ENCODE measurements at places on chromosomes 4 and X.

DNA sequence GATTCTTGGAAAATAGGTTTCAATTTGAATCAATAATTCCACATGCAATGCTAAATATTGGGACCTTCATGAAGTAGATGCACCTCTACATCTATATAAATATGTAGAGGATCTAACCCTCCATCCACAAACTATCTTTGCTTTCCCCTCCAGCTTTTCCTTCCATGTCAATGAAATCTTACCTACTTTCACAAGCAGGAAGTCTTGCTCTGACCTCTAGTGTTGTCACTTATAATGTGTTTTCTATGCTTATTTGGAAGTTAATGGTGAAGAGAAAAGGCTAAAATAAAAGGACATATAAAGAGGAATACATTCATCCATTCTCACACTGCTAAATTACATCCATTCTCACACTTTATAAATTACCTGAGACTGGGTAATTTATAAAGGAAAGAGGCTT, 472.7 kb upstream of the DIAPH2 start:
- DNase-seq, result no peak

GRCh38 chrX:55135171-55135570, 46.4 kb downstream of the PAGE2 start:
- peak; percentile 1 for DNase-seq

- DNase-seq, result no peak
Observed at GRCh38 chr4:1451106-1451751, 45.0 kb upstream of the NKX1-1 start.

DNA sequence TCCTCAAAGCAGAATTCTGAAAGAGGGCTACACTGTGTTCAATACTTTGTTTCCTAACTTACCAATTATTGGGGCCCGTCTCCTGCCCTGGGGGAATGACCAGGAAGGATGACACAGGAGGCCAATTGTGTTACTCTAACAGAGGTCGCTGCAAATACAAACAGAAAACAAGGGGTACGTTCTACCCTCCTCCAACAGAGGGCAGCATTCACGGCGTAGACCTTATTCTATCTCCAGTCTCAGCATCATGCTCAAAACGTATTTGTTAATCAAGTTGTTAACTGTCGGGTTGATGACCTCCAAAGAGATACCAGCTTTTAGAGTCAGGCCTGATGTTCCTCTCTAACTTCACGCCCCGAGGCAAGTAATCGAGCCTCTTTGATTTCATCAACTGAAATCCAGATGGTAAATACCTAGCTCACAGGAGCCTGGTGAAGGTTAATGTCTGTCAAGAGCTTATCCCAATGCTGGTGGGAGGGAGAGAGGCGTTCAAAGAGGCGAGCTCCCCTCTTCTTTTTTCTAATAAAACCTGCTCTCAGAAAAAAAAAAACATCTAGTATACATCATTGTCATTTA, 181.0 kb upstream of the KCNIP4 start:
- no peak for DNase-seq

GRCh38 chr4:189988877-189989431, 38.1 kb downstream of the FRG2 start:
- DNase-seq, result no peak

DNA sequence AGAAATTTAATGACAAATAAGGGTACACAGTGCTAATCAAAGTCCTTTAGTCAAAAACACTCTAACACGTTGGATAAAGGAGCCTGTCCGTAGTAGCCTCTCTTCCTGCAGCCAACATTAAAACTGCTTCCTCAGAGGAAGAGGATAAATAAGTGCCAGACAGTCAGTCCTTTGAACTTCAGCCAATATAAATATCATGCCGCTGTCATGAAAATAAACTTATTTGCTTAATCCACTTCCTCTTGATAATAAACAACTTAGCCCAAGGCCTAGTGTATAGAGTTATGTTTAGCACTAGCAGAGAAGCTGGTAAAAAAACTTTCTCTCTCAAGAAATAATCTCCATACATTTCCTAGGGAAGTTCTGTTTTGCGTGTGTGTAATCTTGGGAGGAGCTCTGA, 196.7 kb downstream of the HS3ST1 start:
- DNase-seq, result no peak

DNA sequence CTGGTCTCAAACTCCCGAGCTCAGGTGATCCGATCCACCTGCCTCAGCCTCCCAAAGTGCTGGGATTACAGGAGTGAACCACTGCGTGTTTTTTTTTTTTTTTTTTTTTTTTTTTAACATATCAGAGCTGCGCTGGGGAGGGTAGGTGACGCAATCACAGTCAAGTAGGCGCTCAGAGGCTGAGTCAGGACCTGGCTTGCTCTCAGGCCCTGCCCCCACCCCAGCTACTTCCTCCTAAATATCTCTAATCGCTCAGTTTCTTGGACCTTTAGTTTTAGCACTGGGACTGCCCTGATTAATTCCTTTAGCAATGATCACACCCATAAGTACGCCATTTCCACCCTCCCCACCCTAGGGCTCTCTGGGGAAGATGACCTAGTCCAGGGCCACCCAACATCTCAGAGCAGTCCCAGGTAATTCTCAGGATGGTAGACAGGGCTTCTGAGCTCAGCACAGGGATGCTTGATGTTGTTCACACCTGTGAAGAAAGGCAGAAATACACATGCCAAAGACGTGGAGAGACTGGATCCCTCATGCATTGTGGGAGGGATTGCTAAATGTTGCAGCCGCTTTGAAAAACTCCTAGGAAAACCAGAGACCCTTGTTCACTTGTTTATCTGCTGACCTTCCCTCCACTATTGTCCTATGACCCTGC, 50.2 kb downstream of the DDX3X start:
- DNase-seq, result peak; percentile 24

GRCh38 chr4:44434247-44434646, 14.4 kb downstream of the KCTD8 start:
- no peak for DNase-seq

DNA sequence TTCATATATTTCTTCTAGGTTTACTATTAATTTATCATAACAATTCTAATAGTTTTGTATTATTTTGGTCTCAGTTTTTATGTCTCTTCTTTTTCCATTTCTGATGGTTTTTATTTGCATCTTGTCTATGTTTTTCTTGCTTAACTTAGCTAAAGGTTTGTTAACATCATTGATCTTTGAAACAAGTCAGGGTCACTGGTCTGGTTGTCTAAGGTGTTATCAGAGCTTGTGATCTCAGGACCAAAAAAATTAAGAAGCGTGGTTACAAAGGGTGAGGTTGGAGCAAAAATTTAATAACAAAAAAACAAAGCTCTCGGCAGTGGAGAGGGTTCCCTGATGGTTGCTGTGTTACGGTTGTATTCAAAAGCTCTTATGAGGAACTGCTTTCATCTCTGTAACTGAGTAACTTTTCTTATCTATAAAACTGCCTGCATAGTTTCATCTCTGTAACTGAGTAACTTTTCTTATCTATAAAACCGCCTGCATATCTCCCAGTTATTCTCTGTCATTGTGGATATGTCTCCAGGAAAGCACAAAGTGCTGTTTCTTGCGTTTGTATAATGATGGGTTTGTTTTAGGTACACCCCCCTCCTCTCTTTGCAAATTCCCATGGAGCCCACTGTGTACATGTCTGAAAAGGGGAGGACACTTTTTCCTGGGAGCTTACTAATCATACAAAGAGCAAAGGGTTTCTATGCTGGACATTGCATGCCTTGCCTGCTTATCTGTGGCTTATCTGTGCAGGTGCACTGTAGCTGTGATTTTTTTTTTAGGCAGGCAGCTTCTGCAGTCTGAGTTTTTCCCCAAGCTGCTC, 62.4 kb upstream of the UGT2B15 start:
- no peak for DNase-seq

GRCh38 chrX:16946971-16947562, 609 bp downstream of the REPS2 start:
- DNase-seq, result no peak

DNA sequence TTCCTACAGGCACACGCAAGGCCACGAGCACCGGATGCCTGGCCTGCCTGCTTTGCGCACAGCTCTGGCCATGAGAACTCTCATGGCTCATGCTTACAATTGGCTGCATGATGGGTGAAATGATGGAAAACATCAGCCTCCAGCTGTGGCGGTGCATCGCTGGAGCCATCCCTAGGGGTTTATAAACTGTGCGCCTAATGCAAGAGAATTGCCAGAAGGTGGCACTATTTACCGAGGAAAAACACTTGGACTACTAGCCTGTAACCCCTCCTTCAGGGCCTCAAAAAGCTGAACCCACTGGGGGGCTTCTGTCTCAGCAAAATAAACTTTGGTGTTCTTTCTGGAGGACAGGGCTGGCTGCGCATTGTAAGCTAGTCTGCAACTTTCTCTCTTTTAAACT, 51.9 kb downstream of the PHKA2 start:
- no peak for DNase-seq

- no peak for DNase-seq
Observed at GRCh38 chr4:168683595-168683994, 186.7 kb downstream of the PALLD start.

- DNase-seq, result no peak
Observed at GRCh38 chr4:141497627-141498026, 138.8 kb upstream of the IL15 start.

GRCh38 chr4:21744046-21744445, 204.5 kb downstream of the KCNIP4 start:
- DNase-seq, result no peak

GRCh38 chrX:133250184-133251100, 32.3 kb upstream of the TFDP3 start:
- DNase-seq, result no peak

- DNase-seq, result no peak
Observed at GRCh38 chr4:13706120-13706519, 78.6 kb upstream of the BOD1L1 start.

DNA sequence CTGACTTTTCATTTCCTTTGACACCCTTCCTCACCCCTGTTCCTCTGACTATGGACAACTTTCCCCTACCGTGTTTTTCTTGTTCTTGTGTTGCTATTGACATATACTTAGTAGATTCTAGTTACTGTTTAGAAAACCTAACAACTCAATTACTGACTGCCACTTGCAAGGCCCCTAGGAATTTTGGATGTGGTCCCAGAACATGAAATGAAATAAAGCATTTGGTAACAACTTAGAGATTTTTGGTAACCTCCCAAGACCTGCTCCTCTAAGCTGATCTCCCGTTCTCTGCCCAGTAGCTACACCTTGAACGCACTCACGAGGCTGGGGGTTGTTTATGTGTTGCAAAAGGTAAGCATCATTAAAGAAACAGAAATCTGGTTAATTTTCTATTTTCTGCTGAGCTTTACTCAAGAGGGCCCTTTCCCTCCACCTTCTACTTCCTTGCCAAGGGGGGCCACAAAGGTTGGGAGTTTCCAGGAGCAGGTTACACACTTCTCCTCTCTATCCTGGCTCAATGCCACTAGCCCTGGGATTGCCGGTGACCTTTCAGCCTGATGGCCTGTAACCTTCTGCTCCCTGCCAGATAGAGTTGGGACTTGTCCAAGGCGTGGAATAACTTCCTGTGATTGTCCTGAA, 20.5 kb downstream of the GAB3 start:
- no peak for DNase-seq

DNA sequence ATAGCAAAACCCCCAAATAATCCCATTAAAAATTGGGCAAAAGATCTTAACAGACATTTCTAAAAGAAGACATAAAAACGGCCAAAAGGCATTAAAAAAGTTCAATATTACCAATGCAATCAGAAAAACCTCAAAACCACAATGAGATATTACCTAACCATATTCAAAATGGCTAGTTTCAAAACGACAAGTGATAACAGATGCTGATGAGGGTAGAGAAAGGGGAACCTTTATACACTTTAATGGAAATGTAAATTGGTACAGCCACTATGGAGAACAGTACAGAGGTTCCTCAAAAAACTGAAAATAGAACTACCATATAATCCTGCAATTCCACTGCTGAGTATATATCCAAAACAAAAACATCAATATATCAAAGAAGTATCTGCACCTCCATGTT, 6.2 kb downstream of the AADAT start:
- DNase-seq, result no peak

GRCh38 chr4:89497517-89498308, 190.1 kb upstream of the GPRIN3 start:
- no peak for DNase-seq

- DNase-seq, result no peak
Observed at GRCh38 chrX:16589211-16589610, 60.7 kb upstream of the S100G start.

DNA sequence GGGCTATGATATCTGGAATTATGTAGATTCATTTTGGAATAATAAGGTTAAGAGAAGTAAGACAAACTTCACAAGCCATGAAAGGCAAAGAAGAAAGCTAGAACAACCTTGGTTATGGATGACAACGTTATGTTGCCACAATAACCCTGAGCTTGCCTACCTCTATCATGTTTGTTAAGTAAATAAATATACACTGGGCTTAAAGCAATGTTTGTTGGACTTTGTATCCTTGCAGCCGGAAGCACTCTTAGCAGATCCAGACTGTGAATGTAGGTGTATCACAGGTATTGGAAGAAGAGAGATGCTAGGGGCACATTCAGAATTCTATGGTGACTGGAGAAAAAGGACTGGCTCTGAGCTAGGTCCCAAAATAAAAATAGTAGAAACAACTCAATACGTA, 214.4 kb downstream of the HS3ST1 start:
- no peak for DNase-seq

DNA sequence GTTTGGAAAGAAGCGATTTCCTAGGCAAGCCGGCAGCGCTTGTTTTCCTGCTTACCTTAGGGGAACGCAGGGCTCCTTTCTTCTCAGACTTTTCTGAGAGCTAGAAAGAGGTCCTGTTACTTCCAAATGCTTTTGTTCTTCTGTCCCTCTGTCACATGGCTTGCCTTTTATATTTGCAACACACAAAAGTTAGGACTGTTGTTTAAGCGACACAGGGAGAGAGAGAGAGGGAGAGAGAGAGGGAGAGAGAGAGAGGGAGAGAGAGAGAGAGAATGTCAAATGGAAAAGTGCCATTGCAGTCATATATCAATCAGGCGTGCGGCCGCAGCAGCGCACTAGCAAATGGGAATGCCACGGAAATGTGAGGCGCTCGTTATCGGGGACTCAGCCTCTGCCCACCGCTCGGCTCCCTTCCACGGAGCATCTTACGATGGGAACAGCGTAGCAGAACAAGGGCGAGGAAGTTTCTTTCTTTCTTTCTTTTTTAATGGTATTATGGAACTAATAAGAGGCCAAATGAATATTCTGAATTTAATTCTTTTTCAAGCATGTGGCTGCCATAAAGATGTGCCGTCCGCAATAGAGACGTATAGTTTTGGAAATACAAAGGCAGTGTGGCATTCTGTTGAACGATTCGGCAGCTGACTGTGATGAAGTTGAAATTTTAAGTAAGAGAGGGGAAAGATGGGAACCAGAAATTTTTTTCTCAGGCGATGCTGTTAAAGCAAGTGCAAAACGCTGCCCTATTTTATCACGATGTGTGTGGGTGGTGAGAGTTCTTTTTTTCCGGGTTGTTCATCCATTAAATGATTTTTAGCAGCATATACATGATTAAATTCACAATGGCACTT, at the start of gene NDP:
Gene NDP, minus strand, starts transcription at position 142 of the 851 bp plus-strand sequence. CDS start 14,745 bp downstream, outside the sequence.
- no peak for DNase-seq

- DNase-seq, result no peak
Observed at GRCh38 chr4:94525993-94526728, 74.4 kb downstream of the PDLIM5 start.

DNA sequence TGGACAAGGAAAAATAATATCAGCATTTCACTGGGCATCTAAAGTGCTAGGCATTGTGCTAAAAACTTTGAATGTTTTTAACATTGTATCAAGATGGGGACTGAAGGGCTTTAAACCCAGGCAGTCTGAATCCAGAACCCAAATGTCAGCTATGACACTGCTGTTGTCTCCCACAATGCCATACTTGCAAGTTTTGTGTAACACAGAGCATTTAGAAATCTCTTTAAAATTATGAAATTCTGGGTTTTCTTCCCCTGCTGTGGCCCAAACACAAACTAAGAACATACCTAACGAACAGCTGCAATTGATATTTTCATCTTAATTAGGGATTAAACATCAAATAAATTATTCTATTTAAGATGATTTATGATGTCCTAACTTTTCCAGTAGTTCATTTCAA, 66.8 kb upstream of the LSM6 start:
- no peak for DNase-seq
